ENCODE measurements at places on chromosomes 6 and 20.

DNA sequence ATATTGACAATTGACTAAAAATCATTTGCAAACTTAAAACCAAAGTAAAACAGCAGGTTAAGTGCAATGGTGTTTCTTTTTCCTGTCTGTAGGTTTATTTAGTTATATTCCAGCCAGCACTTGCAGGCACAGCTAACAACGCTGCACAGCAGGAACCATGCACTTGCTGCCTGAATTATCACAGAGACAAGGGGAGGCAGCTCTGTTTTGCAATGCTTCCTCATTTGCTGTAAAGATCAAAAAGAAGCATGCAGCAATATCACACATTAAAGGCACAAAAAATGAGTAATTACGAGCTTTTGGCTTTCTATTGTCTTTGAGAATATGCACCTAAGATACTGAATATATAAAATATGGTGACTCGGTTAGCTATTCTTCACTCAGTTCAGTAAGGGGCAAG lies 241.9 kb downstream of the EPHA7 start:
- no peak for DNase-seq

DNA sequence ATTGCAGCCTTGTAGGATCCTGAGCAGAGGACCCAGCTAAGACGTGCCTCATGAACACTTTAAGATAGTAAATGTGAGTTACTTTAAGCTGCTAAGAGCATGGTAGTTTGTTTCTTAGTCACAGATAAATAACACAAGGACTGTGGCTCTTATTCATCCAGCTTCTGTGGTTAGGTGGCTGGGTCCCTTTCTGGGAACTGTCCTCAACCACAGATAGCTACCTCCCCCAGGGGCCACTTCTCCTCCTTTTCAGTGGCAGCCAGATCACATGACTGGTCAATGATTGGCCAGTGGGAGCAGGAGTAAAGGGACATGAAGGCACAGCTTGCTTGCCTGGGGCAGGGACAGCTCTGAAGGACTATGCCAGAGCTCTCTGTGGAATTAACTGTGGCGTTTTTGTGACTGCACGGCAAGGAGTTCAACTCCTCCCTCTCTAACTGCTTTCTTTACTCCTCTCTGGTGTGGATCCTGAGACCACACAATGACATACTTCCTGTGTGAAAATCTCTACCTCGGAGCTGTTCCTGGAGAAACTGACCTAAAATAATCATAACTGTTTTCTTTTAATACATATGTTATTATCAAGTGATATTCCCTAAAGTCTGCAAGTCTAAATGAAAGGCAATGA lies 76.5 kb downstream of the NRN1 start:
- no peak for DNase-seq

DNA sequence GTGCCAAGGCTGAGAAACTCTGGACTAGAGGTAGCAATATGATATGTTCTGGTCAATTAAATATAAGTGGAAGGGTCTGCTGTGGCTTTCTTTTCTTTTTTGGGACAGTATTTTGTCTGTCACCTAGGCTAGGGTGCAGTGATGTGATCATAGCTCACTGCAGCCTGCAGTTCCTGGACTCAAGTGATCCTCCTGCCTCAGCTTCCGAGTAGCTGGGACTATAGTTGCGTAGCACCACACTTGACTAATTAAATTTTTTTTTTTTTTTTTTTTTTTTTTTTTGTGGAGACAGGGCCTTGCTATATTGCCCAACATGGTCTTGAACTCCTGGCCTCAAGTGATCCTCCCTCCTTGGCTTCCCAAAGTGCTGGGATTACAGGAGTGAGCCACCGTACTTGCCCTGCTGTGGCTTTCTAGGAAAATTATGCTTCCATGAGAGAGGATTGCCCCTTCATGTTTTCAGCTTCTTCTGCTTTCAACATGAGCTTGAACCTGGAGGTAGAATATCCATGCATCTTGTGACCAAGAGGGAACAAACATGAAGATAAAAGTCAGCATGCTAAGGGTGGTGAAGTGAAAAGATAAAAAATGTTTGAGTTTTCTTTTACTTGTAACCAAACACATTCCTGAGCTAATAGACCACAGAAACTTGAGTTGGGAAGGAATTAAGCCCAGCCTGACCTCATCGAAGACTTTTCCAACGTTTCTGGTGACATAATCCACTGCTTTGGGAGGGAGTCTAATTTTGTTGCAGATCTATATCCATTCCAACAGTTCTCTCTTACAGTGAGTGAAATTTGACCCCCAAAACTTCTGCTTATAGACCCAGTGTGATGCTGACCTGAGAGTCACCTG lies 75.1 kb downstream of the CARMIL1 start:
- DNase-seq, result no peak

GRCh38 chr6:48109944-48110343 lies 1.1 kb downstream of the PTCHD4 start:
- no peak for DNase-seq

GRCh38 chr6:129628101-129628815 lies 81.7 kb downstream of the ARHGAP18 start:
- DNase-seq, result no peak

- DNase-seq, result no peak
Measured at GRCh38 chr6:137762168-137763090, 104.6 kb upstream of the TNFAIP3 start.

GRCh38 chr20:56872620-56873458 lies 243.7 kb downstream of the TFAP2C start:
- DNase-seq, result no peak

DNA sequence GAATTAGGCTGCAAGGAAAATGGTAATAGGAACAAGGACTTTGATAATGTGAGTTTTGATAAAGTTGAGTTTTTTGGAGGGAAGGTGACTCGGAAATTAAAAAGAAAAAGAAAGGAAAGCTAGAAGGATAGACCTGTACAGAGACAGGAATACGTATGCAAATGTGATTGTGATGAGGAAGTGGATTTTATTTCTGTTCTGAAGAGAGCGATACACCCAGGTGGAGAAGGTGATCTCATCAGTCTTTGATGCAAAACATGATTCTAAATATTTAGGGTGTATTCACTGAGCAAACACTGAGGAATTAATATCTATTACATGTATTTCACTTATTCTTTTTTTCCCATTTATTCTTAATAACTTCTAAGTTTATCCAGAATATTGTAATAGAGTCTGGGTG lies 9.2 kb upstream of the PLEKHG1 start:
- DNase-seq, result no peak

- no peak for DNase-seq
Measured at GRCh38 chr6:130229645-130230044, 6.9 kb upstream of the SAMD3 start.

DNA sequence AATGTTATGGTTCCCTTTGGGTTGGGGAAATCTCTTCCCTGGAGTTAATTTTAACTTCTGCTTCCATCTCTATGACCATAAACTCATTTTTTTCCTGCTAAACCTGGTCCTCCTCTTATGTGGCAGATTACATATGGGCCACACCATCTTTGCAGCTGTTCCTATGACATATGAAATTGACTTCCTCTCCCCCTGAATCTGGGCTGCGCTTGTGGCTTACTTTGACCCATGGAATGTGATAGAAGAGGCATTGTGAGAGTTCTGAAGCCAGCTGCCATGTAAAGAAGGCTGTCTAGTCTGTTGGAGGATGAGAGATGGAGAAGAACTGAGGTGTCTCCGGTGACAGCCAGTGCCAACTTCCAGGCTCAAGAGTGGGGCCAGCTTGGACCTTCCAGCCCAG lies 100.1 kb downstream of the CDC5L start:
- DNase-seq, result no peak

DNA sequence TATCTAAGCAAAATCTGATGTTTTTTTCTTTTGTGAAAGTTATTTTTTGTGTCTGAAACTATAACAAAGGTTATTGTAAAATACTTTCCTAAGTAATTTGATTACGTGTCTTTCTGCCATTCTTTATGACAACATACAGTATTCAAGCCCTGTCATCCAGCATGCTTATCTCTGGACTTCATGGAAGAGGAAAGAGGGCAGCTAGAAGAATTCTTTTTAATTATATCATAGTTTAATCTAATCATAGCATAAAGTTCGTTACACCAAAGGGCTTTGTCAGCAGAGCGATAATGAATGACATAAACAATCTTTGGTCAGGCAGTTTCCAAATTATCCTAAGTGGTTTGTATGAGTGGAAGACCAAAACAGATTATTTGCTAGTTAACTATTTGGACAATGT lies 3.5 kb downstream of the ENPP3 start:
- no peak for DNase-seq

GRCh38 chr6:19525673-19526072 lies 311.5 kb upstream of the ID4 start:
- DNase-seq, result no peak

GRCh38 chr20:5222919-5223634 lies 93.7 kb downstream of the PROKR2 start:
- peak; percentile 84 for DNase-seq

GRCh38 chr6:18155864-18156421 lies 721 bp downstream of the KDM1B start:
- peak; percentile 56 for DNase-seq

- DNase-seq, result no peak
Measured at GRCh38 chr20:13008761-13009681, at the start of gene SPTLC3. Gene SPTLC3, plus strand, starts transcription at chr20:13008972. Its CDS starts 296 bp downstream, at chr20:13009268.

DNA sequence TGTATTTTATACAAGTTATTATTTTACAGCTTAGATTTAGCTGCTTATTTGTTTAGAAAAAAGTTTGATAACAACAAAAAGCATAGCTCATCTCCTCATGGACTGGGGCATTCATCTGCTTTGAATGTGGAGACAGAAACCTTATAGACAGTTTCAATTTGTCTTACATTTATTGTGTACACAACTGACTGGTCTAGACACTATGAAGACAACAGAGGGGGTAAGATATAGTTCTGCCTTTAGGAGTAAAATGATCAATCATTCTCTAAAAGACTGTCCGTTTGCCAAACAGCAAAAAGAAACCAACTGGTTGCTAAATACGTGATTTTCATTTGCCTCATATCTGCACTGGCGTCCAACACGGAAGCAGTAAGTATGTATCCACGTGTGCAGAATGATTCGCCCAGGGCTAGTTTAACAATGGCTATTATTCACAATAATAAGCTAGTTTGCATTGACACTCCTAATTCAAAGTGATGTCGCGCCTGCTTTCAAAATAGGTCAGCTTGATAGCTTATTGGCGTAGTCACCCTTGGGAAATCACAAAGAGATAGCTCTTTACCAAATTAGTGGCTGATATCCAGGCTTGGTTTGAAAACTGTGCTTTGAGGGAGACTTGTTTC lies 153.6 kb downstream of the BMP2 start:
- no peak for DNase-seq

- DNase-seq, result peak; percentile 28
Measured at GRCh38 chr20:38091441-38092216, 58.1 kb downstream of the RPRD1B start.

GRCh38 chr6:64249115-64249514 lies 613.5 kb downstream of the PHF3 start:
- no peak for DNase-seq

DNA sequence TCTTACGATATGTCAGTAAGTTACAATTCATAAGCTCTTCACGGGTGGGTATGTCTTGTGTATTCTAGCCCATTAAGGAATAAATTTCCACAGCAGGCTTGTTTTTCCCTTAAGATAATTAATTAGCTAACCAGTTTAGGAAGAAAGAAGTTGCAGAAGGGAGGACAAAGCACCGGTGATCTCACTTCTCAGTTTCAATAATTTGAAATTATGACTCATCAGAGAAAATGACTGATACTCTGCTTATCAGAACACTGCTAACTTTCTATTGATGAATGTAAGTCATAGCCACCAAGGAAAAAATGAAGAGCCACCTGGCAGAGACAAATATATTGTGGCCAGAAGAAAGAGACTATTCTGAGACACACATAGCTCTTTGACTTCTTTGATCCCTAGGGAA lies 35.0 kb upstream of the ENTPD6 start:
- no peak for DNase-seq

GRCh38 chr6:113578691-113579090 lies 278.5 kb upstream of the MARCKS start:
- peak; percentile 27 for DNase-seq

DNA sequence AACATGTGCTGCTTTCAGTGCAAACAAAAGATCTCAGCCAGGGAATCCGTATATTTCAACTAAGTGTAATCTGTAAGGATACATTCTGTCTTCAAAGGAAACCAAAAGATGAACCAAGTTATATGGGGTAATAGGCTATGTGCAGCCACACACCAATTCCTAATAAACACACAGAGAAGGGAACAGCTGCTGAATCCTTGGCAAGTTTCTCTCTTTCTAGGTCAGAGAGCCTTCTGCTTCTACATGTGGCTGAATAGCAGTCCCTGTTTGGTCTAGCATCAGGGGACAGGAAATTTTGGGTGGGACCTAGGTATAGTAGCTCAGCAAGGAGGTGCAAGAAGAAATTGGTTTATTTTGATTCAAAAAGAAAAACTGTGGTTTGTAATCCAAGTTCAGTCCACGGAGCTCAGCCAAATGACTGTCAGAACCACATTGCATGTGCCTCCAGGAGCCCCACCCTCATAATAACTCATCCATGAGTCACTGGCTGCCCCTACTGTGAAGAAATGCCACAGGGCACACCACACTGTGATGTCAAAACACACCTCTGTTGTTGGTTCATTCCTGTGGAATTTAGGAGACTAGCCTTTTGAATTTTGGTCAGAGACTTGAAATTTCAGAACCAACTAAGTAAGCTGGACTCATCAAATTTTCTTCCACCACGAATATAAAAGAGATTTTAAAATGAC lies 21.1 kb downstream of the SPTLC3 start:
- no peak for DNase-seq

GRCh38 chr6:168721571-168721970 lies 280.6 kb downstream of the SMOC2 start:
- DNase-seq, result no peak

- DNase-seq, result no peak
Measured at GRCh38 chr20:61477451-61477861, 225.4 kb downstream of the CDH4 start.

GRCh38 chr6:35669451-35670045 lies 19.2 kb downstream of the FKBP5 start:
- peak; percentile 87 for DNase-seq

GRCh38 chr20:16292226-16292880 lies 280.9 kb downstream of the KIF16B start:
- peak; percentile 76 for DNase-seq

GRCh38 chr20:50873585-50873984 lies 57.7 kb downstream of the ADNP start:
- DNase-seq, result no peak

GRCh38 chr6:14165091-14165490 lies 47.5 kb downstream of the CD83 start:
- no peak for DNase-seq

- DNase-seq, result peak; percentile 2
Measured at GRCh38 chr6:39422238-39422637, 99.7 kb upstream of the KCNK16 start.

Data from suppressor macrophage treated with lipopolysaccharide for 1 hour (primary cell).